ENCODE measurements at places on chromosomes 3 and 15.
A peak's percentile ranks its signal among the peaks of the same experiment; 100 is the strongest.

DNA sequence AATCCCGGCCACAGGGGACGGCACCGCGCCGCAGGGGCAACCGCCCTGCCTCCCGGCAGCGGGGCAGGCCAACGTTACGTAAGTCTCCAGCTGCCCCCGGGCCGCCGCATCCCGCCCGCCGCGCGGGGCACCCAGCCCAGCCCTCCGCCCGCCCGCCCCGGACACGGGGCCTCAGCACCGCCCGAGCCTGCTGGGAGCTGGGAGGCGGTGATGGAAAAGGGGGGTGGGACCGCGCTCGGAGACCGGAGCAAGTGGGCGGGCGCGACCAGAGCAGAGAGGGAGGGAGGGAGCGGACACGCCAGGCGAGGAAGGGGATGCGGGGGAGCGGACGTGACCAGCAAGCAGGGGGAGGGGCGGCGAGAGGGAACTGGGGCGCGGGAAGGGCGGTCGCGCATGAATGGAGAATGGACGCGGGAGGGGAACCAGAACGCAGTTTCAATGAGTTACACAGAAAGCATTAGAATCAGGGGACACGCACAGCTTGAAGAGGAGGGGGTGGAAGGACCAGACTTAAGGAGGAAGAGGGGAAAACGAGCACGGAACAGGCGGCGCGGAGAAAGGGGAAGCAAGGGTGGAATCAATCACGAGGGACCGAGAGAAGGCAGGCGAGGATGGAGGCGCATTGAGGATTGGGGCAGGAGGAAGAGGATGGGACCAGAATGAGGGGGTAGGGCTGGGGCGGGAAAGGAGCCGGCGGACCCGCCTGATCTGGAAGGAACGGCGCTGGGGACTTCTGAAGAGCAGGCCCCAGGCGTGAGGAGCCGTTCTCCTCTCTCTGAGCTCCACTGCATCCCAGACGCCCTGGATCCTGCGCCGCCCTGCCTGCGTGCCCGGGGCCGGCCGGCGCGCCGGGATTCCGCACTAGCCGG is 559 bp downstream of the PKM start:
- DNase-seq, result peak; percentile 52

- no peak for DNase-seq
Observed at GRCh38 chr3:16808393-16809107, 76.2 kb upstream of the PLCL2 start.

- no peak for DNase-seq
Observed at GRCh38 chr15:37014137-37014536, 86.2 kb downstream of the MEIS2 start.

DNA sequence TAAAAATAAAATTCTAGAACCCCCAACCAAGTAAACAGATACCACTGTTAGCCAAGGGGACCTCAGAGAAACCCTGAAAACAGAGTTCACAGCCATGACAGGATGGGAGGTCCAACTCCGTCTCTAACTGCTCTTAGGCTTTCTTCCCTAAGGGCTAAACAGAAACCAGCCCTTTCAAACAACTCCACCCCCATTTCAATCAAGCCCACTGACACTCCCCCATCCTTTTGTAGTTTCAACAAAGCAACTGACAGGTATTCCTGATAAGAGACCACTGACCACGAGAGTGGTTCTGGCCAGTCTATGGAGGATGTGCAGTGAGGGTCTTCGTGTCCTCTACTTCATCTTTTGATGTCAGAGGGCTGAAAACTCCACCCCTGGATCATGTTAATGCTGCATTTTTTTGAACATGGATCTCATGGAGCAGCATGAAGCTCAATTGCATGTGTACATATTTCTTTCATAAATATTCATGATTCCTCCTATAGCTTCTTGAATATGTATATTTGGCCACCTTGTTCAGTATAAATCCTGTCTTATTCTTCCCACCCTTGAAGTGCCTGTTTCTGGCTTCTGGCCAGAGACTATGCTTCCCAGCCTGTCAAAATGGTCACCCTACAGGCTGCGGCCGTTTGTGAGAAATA is 222.6 kb downstream of the OSBPL10 start:
- DNase-seq, result no peak

DNA sequence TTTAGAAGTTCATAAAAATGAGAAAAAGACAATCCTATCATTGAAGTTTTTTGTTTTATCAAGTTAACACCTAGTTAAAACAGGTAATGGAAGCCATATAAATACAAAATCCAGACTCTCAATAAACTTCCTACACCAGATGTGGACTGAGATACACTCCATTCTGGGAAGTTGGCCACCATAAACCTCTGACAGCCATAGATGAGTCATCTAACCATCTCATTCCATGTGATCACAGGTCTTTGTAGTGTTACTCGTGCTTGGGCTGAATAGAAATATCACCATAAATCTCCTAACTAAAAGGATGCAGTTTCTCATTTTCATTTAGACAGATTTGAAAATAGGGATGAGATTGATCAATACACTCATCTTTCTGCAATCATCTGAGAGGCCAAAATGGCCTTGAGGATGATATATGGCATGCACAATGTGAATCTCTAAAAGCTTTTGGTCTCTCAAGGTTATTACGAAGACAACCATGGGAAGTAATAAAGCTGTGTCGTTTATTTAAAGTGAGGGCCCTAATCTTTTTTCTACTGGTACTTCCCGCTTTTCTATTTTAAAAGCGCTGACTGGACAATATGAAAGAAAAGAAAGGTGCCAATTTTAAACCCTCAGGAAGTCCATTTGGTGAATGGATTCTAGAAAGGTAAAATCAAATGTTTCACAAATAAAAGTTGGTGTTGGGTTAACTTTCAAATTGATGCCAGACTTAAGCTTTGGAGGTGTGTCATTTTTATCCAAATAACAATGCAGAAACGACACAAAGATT is 155.5 kb downstream of the POLR2M start:
- DNase-seq, result no peak

- peak; percentile 96 for DNase-seq
Observed at GRCh38 chr3:158570999-158571702, at the start of gene MLF1. TSS of gene MLF1 (plus strand) at chr3:158571194. CDS start at chr3:158571301, 107 bp downstream.

DNA sequence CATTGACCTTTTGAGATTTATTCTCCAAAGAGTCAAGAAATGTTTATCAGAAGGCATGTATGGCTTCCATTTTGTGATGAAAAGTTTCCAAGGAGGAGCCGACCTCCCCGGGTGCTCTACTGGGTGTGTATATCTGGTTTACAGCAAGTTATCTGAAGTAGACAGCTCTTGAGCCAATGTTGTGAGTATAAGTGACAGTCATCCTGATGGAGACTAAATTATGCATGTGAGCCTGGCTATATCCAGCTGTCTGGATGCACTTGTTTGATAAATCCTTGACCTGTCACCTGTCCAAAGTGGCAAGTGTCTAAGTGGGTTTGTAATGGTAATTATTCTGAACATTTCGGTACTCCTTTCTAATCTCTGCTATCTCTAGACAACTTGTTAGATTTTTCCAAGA is 142.2 kb downstream of the NR2F2 start:
- no peak for DNase-seq

GRCh38 chr3:177673112-177673914 is 476.0 kb upstream of the TBL1XR1 start:
- no peak for DNase-seq

- DNase-seq, result peak; percentile 45
Observed at GRCh38 chr3:178084938-178085816, 451.1 kb upstream of the KCNMB2 start.

GRCh38 chr15:35444557-35445204 is 101.3 kb downstream of the DPH6 start:
- no peak for DNase-seq

GRCh38 chr3:42501681-42502428 is 588 bp upstream of the VIPR1 start:
- DNase-seq, result peak; percentile 46

GRCh38 chr3:53166781-53167291 is 5.8 kb downstream of the PRKCD start:
- DNase-seq, result no peak

DNA sequence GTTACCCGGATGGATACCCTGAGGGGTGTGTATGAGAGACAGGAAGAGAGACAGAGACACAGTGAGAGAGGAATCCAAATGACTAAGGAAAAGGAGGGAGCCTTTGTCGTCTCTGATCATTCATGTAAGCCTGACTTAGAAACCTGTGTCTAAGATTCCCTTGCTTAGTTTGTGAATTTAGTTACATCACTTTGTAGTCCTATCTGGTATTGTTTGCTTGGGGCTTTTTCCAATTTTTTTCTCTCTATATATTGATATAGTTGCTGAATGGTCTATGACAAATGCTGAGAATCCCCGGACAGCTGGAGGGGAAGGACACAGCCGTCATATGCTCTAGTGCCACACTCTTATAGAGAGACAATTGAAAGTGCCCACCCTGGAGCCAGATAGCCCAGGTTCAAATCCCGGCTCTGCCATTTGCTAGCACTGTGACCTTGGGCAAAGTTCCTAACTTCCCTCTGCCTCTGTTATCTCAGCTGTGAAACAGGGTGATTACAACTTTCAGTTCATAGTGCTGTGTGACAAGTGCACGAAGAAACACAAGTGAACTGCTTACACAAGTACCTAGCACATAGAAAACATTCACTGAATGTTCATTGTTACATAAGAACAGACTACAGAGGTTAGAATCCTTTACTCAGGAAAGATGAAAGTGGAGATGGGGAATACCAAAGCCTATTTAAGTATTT is 6.0 kb downstream of the SLC24A5 start:
- no peak for DNase-seq

- no peak for DNase-seq
Observed at GRCh38 chr15:88375234-88375927, 91.8 kb downstream of the MRPL46 start.

GRCh38 chr3:45950686-45951600 is 7.7 kb downstream of the CXCR6 start:
- no peak for DNase-seq

DNA sequence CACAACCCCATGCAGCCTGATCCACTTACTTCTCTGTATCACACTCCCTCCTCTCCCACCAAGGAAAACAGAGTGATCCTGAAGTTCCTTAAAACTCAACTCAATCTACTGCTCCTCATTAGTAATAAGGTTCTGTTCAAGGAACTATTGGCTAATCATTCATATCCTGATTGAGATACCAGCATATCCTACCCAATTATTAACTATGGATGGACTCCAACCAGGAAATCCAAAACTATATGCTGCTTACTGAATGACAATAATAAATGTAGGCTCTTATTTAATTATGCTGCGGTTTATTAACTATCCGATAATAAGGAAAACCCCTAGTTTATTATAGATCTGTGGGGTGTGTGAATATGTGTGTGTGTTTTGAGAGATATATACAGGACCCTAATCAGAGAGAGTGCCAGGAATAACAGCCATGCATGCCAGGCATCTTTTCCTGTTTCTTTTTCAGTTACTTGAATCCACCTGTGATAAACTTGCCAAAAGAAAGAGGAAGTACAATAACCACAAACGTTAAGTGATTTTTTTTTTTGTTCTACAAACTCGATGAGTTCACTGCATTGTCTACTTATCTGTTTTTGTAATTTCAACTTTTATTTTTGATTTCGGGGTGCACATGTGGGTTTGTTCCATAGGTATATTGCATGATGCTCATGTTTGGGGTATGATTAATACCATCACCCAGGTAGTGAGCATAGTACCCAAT is 1031.7 kb upstream of the CFAP20DC start:
- DNase-seq, result no peak

DNA sequence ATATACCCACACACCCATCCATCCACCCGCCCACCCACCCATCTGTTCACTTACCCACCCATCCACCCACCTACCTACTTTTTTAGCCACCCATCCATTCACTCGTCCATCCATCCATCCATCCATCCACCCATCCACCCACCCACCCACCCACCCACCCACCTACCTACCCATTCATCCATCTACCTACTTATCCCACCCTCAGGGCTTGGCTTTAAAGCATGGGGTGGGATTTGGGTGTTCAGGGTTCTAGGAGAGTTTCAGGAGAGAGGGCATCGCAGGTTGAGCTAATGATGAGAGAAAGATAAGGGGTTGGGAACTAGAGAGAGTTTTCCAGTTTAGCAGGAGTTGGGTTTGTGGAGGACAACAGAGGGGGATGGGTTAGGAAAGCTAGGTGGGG is 9.7 kb downstream of the FBLN2 start:
- DNase-seq, result no peak

- DNase-seq, result no peak
Observed at GRCh38 chr15:67479781-67480505, 41.0 kb upstream of the C15orf61 start.

GRCh38 chr3:52401021-52401420 is 43.9 kb downstream of the SEMA3G start:
- no peak for DNase-seq

GRCh38 chr3:5041315-5041714 is 62.1 kb downstream of the BHLHE40 start:
- no peak for DNase-seq

GRCh38 chr3:125389282-125389681 is 14.2 kb upstream of the ZNF148 start:
- no peak for DNase-seq

- DNase-seq, result no peak
Observed at GRCh38 chr15:61426466-61426865, 197.4 kb upstream of the RORA start.

GRCh38 chr15:43085921-43086320 is 19.9 kb downstream of the UBR1 start:
- no peak for DNase-seq

DNA sequence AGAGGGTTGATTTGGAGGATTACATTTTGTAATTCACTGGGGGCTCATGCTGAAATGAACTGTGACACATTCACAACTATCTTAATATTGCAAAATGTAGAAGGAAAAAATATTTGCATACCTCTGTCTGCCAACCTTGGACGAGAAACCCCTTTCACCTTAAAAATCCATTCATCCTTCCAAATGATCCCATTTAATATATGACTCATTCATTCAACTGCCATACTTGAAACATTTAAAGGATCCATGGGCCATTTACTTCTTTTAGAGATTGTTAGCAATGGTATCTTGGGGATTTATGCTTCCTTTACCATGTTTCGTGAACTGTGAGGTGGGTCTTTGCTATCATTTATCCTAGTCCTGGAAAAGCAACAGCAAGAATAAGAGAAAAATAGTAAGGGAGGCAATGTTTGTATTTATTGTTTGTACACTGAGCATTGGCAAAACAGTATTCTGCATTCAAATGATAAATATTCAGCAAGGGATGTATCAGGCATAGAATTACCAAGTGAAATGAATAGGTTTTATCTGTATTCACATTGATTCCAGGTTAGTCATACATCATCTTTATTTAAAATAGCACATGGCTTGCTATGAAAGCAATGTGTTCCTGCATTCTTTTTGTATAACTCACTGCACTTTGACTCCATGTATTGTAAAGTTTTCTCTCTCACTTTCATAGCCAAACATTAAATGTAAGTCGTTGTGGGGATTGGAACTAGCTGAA is 378.1 kb downstream of the NSUN3 start:
- DNase-seq, result no peak

GRCh38 chr15:99123713-99124451 is 19.0 kb downstream of the SYNM start:
- DNase-seq, result no peak

DNA sequence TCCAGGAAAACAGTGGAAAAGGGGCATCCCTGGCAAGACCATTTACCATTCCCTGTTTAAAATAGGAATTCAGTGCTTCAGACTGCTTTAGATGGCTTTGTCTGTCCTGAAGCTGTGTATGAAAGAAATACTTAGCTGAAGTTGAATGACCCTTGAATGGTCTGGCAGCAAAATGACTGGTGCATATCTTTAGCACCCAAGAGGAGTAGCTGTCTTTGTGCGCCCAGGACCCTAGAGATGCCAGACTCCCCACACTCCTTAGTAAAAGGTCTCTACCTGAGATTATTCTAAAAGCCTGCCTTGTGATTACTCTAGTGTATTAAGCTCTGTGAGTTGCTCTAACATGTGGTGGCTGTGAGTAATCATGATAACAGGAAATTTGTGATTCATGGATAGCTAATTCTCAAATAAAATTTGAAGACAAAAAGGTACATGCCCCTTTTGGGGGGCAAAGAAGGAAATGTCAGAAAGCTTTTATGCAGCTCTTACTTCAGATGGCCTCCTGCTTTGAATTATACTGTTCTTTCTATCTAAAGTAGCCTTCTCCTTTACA is 3.2 kb downstream of the MAPKBP1 start:
- DNase-seq, result no peak

Measured in liver (tissue), 10 donors.